ENCODE measurements at places on chromosomes 2 and 18.

GRCh38 chr2:9797681-9798556 is 45.4 kb upstream of the TAF1B start:
- DNase-seq = peak; percentile 87

DNA sequence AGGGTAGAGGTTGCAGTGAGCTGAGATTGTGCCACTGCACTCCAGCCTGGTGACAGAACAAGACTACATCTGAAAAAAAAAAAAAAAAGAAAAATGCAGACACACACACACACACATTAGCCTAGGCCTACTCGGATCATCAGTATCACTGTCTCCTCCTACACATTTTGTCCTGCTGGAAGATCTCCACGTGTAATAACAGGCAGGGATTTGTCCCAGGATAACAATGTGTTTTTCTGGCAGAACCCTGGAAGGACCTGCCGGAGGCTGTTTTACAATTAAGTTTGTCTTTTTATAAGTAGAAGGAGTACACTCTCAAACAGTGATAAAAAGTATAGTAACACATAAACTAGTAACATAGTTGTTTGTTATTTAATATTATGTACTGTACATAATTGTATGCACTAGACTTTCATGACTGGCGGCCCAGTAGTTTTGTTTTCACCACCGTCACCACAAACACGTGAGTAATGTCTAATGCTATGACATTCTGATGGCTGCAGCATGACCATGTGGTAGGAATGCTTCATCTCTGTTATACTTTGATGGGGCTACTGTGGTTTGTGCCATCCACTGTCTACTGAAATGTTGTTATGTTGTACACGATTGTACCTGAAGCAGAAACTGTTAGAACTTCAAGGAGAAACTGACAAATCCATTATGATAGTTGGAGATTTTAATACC is 130.6 kb downstream of the ATP9B start:
- peak; percentile 72 for DNase-seq

DNA sequence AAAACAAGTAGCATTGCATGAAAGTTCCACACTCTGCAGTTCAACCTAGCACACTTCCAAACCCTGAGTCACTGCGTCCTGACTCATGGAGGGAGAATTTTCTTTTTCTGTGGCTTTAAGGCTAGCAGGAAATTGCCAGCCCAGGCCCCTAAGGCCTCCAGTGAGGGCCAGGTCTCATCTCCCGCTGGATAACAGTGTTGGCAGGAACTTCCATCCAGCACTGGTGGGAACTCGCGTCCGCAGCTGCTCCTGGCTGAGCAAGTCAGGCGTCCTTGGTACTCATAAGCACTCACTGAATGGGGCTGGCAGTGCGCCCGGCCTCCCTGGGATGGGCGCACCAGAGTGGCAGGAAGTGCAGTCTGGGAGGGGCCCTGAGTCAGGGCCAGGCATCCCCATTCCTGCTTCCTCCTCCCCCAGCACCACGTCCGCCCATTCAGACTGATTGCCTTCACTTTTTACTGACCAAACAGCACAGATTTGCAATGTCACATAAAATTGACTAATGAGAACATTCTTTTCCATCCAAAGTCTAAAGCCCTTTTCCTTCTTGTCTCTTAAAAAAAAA is 14.3 kb downstream of the MALL start:
- DNase-seq = peak; percentile 100

GRCh38 chr2:164285576-164285975 is 335.7 kb downstream of the GRB14 start:
- no peak for DNase-seq

DNA sequence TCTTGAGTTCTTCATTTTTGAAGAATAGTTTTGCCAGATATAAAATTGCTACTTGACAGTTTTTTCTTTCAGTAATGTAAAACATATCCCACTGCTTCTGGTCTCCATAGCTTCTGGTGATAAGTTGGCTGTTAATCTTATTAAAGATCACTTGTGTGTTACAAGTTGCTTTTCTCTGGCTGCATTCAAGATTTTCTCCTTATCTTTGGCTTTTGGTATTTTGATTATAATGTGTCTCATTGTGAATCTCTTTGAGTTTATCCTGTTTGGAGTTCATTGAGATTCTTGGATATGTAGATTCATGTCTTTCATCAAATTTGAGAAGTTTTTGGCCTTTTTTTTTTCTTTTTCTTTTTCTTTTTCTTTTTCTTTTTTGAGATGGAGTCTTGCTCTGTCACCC is 20.2 kb upstream of the ADNP2 start:
- DNase-seq = no peak

GRCh38 chr18:78041218-78041617 is 791.6 kb downstream of the GALR1 start:
- no peak for DNase-seq

GRCh38 chr18:24022161-24022560 is 7.6 kb downstream of the TTC39C start:
- no peak for DNase-seq

GRCh38 chr18:21327101-21327500 is 85.1 kb downstream of the GREB1L start:
- DNase-seq = peak; percentile 74
